ENCODE measurements at places on chromosomes 16 and 17. TPM values are rescaled to one million over a fixed set of nuclear protein-coding genes. Genes with fewer than 3 reads are reported as not detected.

Gene RAB37
- 4.8 TPM for total RNA-seq

Gene CLCN7
- total RNA-seq: 110 TPM

Gene PPY
- not detected for total RNA-seq

Gene CIITA
- total RNA-seq: 38.1 TPM

Gene ZNF174
- total RNA-seq: 9.2 TPM

Gene CTRB1
- not detected for total RNA-seq

Gene OR1A1
- total RNA-seq: not detected

Gene MYCBPAP
- total RNA-seq: 1.4 TPM

Gene DHX40
- 23.9 TPM for total RNA-seq

Gene KCNJ18
- total RNA-seq: not detected

Gene TMEM238L
- not detected for total RNA-seq
